CD4-positive, alpha-beta memory T cell (primary cell): ENCODE measurements at places on chromosomes 11 and 22.

DNA sequence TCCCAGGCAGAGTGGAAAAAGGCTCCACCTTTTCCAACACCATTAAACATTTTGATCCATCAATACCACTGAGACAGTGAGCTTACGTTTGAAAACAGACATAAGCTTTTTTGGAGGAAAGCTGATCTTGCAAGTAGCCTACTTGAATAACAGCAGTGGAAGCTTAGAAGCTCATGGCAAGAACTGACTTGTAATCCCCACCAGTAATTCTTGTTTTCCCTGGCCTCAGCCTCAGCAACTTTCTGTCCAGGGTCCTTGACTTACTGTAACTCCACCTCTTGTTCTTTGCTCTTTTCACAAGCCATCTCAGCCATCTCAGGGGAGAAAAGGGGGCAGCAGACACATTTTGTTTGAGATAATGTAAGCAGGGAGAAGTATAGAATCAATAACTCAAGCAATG is 12.3 kb upstream of the MPZL2 start:
- no peaks in the 10 kb centered on the region for H3K36me3 ChIP-seq
- no peaks in the 10 kb centered on the region for H3K27me3 ChIP-seq

DNA sequence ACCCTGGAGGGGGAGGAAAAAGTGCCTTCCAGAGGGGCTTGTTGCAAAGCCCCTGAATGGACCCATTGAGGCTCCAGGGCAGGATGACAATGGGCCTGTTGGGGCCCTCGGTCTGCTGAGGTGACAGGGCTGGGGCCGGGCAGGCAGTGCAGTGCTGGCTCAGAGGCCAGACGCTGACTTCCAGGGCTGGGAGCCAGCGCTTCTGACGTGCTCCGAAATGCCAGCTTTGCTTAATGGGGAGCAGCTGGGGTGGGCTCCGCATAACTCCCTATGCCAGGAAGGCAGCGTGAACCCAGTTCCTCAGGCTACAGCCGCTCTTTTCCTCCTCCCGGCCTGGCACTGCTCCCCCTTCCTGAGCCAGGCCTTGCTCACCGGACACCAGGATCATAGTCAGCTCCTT is 17.7 kb downstream of the NAV2 start:
- no peak overlapping the region for H3K4me3 ChIP-seq
- H3K27ac ChIP-seq: no peak overlapping the region
- H3K27me3 ChIP-seq: no peaks in the 10 kb centered on the region
- DNase-seq: no peak
- H3K36me3 ChIP-seq: no peaks in the 10 kb centered on the region
- no peaks in the 10 kb centered on the region for H3K4me1 ChIP-seq

DNA sequence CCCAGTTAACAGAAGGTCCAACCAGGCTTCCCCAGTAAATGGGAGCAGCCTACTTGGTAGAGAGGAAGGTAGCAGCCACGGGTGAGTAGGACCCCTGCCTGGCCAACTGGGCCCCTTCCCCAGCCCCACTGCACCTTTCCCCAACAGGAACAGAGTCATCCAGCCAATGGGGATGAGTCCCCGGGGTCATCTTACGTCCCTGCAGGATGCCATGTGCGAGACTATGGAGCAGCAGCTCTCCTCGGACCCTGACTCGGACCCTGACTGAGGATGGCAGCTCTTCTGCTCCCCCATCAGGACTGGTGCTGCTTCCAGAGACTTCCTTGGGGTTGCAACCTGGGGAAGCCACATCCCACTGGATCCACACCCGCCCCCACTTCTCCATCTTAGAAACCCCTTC is 6.6 kb downstream of the RIC8A start:
- H3K4me1 ChIP-seq: peaks cover 17% of the 10 kb centered on the region
- H3K4me3 ChIP-seq: no peak overlapping the region
- peaks cover 55% of the 10 kb centered on the region for H3K36me3 ChIP-seq
- H3K27me3 ChIP-seq: no peaks in the 10 kb centered on the region
- no peak overlapping the region for H3K27ac ChIP-seq
- no peak for DNase-seq

DNA sequence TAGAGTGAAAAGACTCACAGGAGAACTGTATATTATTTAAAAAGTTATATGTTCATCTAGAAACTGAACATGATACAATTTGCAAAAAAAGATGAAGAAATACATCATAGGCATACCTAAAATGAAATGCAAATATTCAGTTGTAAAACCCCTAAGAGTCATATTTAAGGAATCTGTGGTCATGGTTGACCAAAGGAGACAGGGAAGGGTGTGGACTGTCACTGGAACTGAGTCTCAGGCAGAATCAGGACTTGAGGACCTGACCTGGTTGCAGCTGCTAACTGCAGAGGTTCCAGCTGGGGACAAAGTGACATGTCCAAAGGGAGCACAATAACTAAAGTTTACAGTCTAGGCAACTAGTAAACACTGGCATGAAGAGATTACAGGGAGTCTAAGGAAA is 211.3 kb upstream of the RAG2 start:
- H3K36me3 ChIP-seq: no peaks in the 10 kb centered on the region
- H3K27ac ChIP-seq: no peak overlapping the region
- no peak for DNase-seq
- no peaks in the 10 kb centered on the region for H3K4me1 ChIP-seq
